ENCODE measurements at places on chromosomes 5 and 9.

DNA sequence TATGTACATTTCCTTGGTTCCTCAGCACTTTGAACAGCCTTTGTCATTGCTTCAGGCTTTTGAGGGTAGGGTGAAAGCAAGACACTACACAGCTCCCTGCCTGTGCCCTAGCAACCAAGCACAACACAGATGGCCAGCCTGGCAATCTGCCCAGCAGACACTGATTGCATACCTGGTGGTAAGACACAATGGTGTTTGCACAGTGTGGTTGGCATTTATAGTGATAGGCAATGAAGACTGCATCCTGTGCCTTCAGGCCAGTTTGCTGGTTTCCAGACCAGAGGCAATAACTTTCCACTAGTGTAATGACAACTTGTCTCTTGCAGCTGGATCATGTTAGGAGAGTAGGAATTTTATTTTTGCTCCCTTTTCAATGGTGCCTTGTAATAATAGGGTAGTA lies 144.5 kb upstream of the TNC start:
- peak; percentile 29 for DNase-seq

DNA sequence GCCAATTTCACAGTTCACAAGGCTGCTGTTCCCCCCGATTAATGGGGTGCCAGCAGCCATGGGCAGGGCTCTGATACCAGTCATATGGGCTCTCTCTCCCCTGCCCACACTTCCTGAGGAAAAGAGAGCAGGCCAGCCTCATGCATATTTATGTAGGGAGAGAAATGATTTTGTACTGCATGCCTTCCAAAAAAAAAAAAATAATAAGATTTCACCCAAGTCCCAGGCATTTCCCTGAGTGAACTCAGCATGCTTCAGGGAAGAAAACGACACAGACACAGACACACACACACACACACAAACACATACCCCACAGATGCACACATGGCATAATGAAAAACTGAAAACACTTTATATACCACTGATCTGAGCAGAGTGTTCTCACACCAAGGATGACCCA lies 232.8 kb downstream of the ASTN2 start:
- DNase-seq = no peak

GRCh38 chr5:98314292-98314691 lies 459.2 kb upstream of the RGMB start:
- no peak for DNase-seq

DNA sequence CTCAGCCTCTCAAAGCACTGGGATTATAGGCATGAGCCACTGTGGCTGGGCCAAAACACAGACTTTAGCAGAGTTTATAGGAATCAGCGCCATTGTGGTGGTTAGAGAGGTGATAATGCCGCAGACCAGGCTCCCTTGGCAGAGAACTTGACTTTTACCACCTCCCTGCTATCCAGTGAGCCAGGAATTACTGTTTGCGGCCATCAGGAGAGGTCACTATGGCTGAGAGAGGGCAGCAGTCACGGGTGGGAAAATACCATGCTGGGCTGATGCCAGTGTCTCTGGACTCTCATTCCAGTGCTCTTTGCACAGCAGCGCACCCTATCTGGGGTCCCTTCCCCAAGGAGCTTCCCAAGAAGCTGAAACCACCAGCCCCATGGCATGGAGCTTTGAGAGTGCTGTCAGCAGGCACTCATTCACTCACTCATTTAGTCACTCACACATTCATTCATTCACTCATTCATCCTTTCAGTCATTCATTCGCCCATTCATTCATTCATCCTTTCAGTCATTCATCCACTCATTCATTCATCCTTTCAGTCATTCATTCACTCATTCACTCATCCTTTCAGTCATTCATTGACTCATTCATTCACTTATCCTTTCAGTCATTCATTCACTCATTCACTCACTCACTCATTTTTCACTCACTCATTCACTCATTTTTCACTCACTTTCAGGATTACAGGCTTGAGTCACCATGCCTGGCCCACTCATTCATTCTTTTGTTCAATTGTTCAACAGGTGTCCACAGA lies 27.3 kb upstream of the RNU6ATAC start:
- DNase-seq = no peak

DNA sequence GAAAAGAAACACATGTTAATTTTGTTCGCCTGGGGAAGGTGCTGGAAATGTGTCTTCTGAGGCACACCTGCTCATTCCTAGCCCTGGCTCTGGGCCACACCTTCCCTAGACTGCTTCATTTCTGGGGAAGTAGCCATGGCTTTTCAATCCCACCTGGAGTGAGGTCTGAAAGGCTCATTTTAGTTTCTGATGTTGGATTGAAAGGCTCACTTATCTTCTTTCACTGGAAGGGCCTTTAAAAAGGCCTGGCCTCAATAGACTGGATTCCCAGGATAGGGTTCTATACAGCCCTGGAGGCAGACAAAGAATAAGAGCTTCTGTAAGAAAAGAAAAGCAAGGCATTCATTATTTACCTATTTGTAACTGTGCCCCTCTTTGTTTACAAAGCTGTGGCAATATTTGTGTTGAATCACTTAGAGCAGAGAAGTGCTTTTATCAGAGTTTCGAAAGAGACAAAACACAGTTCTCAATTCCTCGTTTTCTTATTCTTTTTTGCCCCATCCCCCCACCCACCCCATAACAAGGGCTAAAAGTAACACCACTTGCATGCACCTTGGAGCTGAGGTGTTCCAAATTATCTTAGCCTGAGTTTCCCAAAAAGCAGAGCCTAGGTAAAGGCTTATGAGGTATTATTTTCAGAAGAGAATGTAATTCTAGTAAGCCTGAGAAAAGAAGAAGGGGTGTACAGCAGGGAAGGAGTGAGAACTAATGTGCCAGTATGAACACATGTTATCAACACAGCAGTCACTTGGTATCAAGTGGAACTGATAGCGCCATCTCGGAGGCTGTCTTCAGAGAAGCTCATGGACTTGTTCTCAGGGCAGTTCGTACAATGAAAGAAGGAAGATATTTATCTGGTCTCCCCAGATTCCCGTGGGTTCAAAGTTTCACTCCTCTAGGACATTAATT lies 413.1 kb downstream of the KCTD16 start:
- DNase-seq = no peak

GRCh38 chr9:33332011-33332410 lies 41.7 kb downstream of the NFX1 start:
- DNase-seq = no peak

GRCh38 chr9:551986-552929 lies 289.2 kb upstream of the DMRT1 start:
- DNase-seq = no peak

GRCh38 chr9:91564081-91564670 lies 140.5 kb upstream of the NFIL3 start:
- DNase-seq = no peak

GRCh38 chr9:98075332-98075805 lies 18.8 kb downstream of the NANS start:
- no peak for DNase-seq

- no peak for DNase-seq
Observed at GRCh38 chr5:103346162-103346748, 87.7 kb downstream of the MACIR start.

DNA sequence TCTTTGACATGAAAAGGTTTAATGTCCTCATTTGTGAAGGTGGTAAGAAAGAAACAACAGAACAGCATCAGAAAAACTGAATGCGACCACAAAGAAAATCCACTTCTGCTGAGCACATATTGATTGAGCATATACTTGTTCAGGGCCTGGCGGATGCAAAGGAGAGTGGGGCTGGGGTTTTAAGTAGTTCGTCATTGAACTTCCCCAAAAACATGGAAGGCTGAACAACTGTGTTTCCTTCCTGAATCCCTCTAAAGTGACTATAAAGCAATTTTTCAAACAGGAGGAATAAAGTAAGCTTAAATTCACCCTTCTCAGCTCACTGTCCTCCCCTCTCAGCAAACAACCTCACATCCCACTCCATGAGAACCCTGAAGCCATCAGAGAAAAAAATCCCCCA lies 262.9 kb downstream of the AGTPBP1 start:
- DNase-seq = no peak

- DNase-seq = no peak
Observed at GRCh38 chr5:38766151-38766550, 79.7 kb upstream of the OSMR start.

GRCh38 chr5:1699394-1699793 lies 100.2 kb downstream of the MRPL36 start:
- no peak for DNase-seq

- no peak for DNase-seq
Observed at GRCh38 chr9:130129432-130130061, 42.7 kb upstream of the NCS1 start.

DNA sequence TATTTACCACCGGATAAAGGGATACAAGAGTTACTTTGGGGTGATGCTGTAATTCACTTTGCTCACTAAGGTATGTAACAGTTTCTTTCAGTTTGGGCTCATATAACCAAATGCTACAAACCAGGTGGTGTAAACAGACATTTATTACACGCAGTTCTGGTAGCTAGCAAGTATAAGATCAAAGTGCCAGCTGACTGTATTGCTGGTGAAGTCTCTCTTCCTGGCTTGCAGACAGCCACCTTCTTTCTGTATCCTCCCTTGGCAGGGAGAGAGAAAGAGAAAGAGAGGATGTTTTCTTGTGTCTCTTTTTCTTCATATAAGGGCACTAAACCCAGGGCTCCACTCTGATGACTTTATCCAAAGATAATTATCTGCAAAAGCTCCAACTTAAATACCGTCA lies 552.5 kb upstream of the FTMT start:
- DNase-seq = no peak

DNA sequence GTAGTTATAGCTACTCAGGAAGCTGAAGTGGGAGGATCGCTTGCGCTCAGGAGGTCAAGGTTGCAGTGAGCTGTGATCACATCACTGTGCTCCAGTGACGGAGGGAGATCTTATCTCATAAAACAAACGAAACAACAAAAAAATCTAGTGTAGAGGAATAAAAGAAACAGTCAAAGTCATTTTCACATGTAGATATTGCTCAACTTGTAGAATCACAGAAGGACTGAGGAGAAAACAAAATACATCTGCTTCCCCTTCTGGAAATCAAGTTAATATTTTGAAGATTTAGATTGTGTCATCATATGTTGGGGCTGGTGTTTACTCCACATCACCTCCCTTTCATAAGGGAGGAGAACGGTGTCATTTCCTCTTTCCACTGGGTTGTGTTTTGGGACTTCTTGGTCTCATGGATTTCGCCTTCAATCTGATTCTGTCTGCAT lies 8.2 kb upstream of the SLC46A2 start:
- no peak for DNase-seq

- no peak for DNase-seq
Observed at GRCh38 chr9:82757924-82758323, 305.0 kb downstream of the RASEF start.

DNA sequence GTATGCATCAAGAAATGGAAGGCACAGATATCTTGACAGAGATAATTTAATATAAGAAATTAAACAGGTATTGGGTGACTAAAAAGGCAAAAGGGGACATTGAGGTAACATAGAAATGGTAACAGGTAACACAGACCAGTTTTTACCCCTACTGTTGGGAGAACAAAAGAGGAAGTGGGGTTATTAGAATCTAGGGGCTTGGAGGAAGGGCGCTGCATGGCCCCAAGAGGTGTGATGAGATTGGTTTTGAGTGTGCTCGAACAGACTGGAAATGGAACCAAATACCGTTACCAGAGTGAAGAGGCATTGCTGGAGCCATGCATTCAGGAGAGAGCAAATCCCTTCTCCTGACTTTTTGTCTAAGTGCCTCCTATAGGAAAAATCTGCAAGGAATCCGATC lies 193.9 kb downstream of the ALDH1A1 start:
- DNase-seq = no peak

DNA sequence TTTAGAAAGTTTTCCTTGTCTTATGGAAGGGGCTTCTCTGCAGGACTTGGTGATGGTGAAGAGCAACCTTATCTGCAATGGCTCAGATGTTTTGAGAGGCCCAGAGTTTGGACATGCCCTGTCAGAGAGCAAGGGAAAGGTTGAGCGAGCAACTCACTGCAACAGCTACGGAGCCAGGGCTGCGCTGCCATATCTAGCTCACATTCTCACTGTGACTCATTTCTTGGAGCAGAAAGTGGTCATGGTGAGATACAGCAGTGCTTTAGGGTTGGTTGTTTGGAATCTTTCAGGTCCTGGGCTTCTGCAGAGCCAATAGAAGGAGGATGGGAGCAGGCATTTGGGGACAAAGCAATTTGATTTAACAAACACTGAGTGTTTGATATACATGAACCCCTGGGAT lies 12.3 kb downstream of the GLRA1 start:
- no peak for DNase-seq

- no peak for DNase-seq
Observed at GRCh38 chr5:180338001-180338707, 15.0 kb downstream of the GFPT2 start.

DNA sequence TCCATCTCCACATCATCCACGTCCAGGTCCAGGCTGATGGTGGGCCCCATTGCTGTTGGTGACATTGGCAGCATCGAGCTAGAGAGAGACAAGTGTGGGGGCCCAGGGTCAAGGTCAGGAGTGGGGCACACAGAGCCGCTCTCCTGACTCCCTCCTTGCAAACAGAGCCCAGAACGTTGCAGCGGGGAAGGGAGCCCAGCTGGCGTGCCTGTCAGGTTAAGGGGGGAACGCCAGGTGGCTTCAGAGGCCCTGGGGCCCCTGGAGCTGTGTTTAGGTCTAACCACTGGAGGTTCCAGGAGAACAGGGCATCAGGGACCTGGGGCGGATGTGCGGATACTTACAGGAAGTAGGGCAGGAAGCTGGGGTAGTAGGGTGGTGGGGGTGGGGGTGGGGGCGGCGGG lies 7.5 kb downstream of the RNF44 start:
- DNase-seq = peak; percentile 97

- DNase-seq = no peak
Observed at GRCh38 chr9:100554935-100555401, 22.9 kb upstream of the CAVIN4 start.

GRCh38 chr5:169416583-169417196 lies 115.8 kb upstream of the SLIT3 start:
- DNase-seq = no peak

GRCh38 chr5:146426853-146427618 lies 20.1 kb upstream of the TCERG1 start:
- peak; percentile 24 for DNase-seq

DNA sequence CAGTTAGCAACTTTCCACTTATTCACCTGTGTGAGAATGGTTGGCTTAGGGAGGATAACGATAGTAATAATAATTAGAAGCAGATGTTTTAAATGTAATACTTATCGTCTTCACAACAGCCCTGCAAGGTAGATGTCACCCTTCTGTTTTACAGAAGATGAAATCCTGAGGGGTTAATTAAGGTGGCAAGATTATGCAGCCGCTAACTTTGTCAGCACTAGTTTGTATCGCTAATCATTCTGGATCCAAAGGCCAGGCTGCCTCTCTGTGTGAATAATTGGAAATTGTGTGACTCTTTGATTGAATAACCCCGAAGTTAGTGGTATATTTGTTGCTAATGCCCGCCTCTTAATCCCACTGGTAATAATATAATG lies 635 bp downstream of the IFT74 start:
- no peak for DNase-seq
